ENCODE measurements at places on chromosomes 5 and 9. TPM values are rescaled to one million over a fixed set of nuclear protein-coding genes. Genes with fewer than 3 reads are reported as not detected.

The EXD3 gene
- total RNA-seq = 8.4 TPM

The PIP5K1B gene
- total RNA-seq = 2.1 TPM

The OR2V1 gene
- total RNA-seq = not detected

The ORM1 gene
- total RNA-seq = 1.6 TPM

The IGIP gene
- total RNA-seq = 5.7 TPM

The SPATA31D3 gene
- total RNA-seq = not detected

The DMRT3 gene
- under 0.01 TPM for total RNA-seq

The PROB1 gene
- 23.5 TPM for total RNA-seq

The CNTLN gene
- 9.4 TPM for total RNA-seq
